ENCODE measurements at places on chromosomes 2 and 18.

GRCh38 chr2:328761-329160, 40.9 kb upstream of the ALKAL2 start:
- DNase-seq = no peak

DNA sequence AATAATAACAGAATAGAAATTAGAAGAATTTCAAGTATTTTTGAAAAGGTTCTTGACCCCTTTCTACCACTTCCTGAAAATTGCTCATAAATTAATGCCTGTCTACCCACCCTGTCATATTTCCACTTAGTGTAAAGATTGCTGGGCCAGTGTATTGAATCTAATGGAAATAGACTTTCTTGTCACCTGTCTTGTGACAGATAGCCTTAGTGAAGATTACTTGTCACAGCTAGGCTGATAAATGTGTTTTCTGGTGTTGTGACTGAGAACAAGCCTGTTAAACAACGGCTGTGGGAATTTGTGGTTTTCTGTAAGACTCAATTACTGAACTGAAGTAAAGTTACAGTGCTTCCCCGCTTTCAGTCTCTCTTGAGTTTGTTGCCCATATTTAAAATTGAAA, 37.0 kb downstream of the PIK3C3 start:
- no peak for DNase-seq

GRCh38 chr2:214497489-214497888, 86.6 kb downstream of the VWC2L start:
- DNase-seq = no peak

GRCh38 chr2:63530704-63531279, 57.5 kb downstream of the WDPCP start:
- no peak for DNase-seq

DNA sequence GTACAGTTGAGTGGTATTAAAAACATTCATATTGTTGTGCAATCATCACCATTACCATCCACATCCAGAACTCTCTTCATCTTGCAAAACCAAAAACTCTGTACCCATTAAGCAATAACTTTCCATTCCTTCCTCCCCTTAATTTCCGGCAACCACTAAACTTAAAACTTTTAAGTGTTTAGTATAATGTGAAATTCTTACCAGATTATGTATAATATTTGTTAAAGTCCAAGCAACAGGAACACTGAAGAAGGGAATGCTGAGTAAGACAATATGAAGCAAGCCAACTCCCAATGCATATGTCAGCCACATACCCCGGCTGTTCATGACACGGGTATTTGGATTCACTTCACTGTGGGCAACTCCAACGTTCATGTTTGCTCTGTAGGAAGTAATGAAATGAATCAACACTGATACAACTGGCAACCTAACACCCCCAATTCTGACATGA, 1.9 kb downstream of the ORMDL1 start:
- no peak for DNase-seq

- DNase-seq = no peak
These were observed 179.4 kb upstream of the SESTD1 start for GRCh38 chr2:179444056-179444455.

GRCh38 chr2:12210016-12210933, 463.8 kb downstream of the LPIN1 start:
- DNase-seq = no peak

GRCh38 chr18:58335223-58335622, 291.2 kb downstream of the NEDD4L start:
- DNase-seq = no peak

- DNase-seq = no peak
These were observed 483 bp downstream of the OSBPL6 start for GRCh38 chr2:178194600-178195389.

- DNase-seq = no peak
These were observed 154.2 kb downstream of the MIB1 start for GRCh38 chr18:21894619-21895367.

DNA sequence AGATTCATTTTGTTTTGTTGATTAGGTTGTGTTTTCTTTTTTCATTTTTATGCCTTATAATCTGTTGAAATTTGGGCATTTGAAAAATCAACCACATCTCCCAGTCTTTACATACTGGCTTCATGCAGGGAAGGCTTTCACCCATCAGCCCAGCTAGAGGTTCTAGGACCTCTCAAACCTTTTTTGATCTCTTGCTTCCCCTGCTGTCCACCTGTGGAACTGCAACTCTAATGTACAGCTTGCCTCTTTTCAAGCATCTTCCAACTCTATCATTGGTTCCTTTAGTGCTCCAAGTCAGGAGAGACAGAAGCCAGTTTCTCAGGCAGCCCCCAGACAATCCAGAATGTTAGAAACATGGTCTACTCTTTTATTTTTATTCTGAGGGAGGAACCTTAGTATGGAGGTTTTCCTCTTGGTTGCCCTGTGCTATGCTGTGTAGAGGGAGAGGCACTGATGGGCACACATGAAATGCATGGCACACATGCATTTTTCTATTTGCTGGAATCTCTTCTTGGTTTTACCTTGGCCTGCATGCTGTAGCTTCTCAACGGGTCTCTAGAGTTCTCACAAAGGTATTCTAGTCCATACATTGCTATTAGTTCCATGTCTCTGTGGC, 107.2 kb upstream of the L3MBTL4 start:
- no peak for DNase-seq

DNA sequence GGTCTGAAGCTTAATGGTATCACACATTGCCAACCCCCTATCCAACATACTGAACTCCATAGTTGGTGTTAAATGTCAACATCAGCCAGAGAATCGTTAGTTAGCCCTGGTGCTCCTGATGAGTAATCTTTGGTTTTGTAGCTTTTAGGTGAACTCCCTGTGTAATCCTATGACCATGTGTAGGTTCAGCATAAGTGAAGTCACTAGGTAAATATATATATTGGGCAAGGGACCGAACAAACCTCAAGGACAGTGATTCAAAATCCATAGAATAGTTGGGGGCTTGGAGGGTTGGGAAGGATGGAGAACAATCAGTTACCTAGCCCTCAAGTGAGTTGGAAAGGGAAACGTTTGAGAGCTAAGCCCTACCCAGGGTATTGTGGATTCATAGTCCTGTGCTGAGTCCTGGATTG, 16.0 kb upstream of the AP1S3 start:
- DNase-seq = no peak

DNA sequence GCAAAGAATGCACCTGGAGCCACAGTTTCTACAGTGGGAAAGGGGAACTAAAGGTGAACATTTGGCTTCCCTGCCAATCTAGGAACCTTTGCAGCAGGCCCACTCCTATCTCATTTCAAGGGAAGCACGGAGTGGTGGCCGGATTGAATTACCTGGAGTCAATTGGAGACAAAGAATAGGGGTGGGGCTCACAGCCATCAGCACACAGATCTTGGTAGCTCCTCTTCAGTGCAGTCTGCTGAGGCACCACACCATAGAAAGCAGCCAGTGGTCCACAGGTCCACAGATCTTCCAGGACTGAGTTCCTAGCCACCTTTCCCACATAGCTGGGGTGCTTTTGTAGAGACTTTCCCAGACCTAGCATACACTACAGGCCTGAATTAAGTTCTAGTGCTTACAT, 43.5 kb upstream of the NXPH2 start:
- DNase-seq = no peak

- DNase-seq = no peak
These were observed 34.3 kb upstream of the PUM2 start for GRCh38 chr2:20384953-20385352.

DNA sequence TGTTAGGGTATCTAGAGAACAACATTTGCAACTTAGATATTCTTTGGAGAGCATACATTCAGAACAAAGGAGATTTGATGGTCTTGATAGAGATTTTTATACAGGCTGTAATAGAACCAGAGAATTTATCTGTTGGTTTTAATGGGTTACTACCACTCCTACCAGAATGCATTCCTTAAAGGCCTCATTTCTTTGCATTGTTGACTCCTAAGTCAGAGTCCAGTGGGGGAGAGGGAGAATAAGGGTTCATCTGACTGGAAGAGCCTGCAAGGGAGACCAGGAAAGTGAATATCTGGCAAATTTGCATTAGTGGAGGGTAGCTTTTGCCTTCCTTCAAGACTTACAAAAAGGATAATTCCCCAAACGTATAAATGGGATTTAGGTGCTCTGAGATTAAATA, 29.7 kb downstream of the AGPS start:
- DNase-seq = no peak

DNA sequence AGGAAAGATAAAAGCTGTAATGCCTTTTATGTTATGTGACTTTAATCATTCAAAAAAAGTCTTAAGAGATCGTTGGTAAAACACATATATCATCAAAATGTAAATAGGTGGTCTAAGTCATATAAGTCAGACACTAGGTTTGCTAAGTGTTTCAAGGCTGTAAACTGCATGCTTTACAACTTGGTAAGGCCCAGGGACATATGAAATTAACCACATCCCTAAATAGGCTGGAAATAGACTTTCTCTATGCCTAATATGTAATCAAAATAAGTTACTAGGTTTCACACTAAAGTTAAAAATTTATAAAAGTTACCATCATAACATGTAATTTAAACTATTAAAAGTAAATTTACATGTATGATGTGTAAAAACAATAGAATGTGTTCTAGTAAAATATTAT, 946.3 kb upstream of the LRATD1 start:
- no peak for DNase-seq

DNA sequence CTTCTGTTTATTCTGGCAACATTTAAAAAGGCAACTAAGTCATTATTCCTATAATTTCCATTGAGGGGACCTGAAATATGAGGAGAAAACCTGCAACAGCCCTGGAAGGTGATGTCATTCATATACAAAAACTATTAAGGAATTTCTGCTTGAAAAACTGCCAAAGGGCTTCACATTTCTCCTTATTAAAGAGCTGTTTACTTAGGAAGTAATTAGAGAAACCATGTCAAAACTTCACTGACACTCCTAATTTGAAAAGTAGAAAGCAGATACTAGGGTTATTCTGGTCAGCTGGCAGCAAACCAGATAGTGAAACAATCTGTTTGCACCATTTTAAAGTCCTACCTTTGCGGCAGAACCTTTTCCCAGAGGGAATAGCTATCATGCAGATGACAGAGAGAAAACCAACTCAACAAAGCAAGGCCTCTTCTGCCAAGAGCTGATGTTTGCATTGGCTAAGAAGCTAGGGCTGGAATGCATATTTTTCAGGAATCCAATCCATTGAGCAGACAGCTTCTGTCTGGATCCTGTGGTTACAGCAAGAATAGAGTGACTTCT, 592.2 kb upstream of the SYT4 start:
- no peak for DNase-seq

DNA sequence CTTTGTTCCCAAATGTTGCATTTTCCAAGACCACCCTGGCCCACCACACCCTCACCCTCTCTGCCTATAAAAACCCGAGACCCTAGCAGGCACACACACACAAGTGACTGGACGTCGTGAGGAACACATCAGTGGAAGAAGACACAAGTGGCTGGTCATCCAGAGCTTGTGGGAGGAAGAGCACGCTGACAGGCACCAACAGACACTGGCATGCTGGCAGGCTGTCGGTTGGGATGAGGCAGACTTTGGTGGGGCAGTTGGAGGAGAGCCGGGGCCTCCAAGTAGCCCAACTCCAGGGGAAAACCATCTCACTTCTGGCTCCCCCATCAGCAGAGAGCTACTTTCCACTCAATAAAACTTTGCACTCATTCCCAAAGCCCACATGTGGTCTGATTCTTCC, 225.5 kb upstream of the ZEB2 start:
- DNase-seq = no peak

GRCh38 chr2:240419723-240420122, 15.7 kb upstream of the GPC1 start:
- no peak for DNase-seq

- no peak for DNase-seq
These were observed 82.7 kb upstream of the SH3BP4 start for GRCh38 chr2:234869164-234869563.

GRCh38 chr18:52636536-52636935, 296.5 kb downstream of the DCC start:
- DNase-seq = no peak

- no peak for DNase-seq
These were observed 19.7 kb downstream of the VIL1 start for GRCh38 chr2:218438596-218438995.

DNA sequence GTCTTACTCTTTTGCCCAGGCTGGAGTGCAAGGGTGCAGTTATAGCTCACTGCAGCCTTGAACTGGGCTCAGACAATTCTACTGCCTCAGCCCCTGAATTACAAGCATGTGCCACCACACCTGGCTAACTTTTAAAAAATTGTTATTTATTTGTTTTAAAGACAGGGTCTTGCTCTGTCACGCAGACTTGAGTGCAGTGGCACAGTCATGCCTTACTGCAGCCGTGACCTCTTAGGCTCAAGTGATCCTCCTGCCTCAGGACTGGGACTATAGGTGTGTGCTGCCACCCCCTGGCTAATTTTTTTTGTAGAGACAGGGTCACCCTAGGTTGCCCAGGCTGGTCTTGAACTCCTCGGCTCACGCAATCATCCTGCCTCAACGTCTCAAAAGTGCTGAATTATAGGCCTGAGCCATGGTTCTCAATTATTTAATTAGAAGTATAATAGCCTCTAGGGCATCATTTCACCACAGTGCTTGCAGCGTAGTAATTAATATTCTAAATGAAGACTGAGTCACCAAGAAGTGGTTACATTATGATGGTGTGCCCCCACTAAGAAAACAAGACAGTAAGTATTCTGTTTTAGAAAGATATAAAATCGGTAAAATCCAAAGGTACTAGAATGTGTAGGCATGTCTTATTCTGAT, 69.6 kb downstream of the EML4 start:
- DNase-seq = no peak

DNA sequence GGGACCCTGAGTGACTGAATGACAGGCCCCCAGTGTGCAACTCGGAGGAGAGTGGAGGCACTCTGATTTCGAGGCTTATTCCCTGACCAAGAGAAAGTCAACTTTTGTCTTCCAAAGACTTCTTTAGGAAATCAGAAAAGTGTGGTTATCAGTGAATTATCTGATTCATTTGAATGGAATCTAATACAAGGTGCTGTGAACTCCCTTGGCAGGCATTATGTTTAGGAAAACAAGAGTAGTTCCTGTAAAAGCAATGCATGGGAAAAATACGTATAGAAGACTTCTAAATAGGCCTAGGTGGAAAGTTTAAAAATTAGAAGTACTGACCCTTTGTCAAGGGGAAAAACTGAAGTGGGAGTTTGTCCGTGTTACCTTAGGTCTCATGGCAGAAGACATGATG, 269.4 kb downstream of the GBX2 start:
- no peak for DNase-seq

DNA sequence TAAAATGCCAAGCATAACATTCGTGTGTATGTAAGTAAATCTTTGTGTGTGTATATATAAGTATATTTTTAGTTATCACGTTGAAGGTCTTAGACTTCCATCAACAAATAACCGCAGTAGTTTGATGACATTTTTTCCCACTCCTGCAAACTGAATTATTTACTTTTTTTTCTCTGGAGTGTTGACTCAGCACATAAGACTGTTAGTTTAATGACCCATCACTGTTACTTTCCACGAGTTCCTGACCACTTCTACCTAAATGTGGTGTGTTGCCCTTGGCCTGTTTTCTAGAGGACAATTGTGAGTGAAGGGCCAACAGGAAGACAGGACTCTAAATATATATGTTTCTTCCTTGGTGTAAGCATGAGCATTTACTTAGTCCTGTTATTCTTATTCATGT, 71.3 kb upstream of the TXNDC2 start:
- DNase-seq = no peak
